ENCODE measurements at places on chromosomes 13 and 19. TPM values are rescaled to one million over a fixed set of nuclear protein-coding genes. Genes with fewer than 3 reads are reported as not detected.

The ITPKC gene
- 7.0 TPM for total RNA-seq

The CBY2 gene
- total RNA-seq, result not detected

DNA sequence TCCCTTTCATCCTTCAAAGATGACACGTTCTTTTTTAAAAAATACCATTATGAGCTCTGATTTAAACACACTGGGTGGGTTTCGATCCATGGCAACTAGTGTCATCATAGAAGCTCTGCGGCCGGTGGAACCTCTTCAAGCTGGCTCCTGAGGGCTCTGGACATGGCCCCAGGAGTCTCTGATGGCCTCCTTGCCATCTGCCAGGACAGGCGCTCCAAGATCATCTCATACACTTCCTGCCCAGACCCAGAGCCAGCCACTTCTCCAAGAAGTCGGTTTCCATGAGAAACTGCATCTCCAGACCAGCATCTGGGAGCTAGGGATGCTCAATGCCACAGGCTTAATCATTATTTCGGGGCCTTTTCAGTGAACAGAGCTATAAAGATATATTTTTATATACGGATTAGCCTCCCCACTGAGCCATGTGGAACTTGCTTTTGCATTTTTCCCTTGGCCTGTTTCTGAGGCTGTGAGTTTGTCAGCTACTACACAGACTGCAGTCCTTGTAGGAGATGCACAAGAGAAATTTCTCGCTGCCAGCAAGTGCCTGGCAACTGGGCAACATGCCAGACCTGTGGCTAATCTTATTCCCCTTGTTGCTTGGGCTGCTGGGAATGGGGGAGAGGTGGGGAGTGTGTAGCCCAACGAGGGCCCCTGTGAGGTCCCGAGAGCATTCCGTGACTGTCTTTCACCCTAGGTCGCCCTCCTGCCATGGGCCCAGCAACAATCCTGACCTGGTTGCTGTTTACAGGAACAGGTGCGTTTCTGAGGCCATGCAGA is 15.9 kb downstream of the SUGP1 start:
- no peaks in the 10 kb centered on the region for H3K4me1 ChIP-seq
- H3K36me3 ChIP-seq, result peaks cover 74% of the 10 kb centered on the region
- no peaks in the 10 kb centered on the region for H3K27me3 ChIP-seq
- no peak overlapping the region for H3K4me3 ChIP-seq
- H3K27ac ChIP-seq, result no peak overlapping the region

GRCh38 chr19:40616178-40616577 is 15.0 kb downstream of the LTBP4 start:
- peak overlapping the region; percentile 99 for H3K27ac ChIP-seq
- H3K4me1 ChIP-seq, result peaks cover 24% of the 10 kb centered on the region
- H3K4me3 ChIP-seq, result peak overlapping the region; percentile 97
- no peak for ATAC-seq
